Stimulated activated CD4-positive, alpha-beta T cell treated with anti-CD3 and anti-CD28 coated beads, Interleukin-2, amount 100 ng/mL, for 48 hours (primary cell): ENCODE measurements at places on chromosomes 3 and 15.
A peak's percentile ranks its signal among the peaks of the same experiment; 100 is the strongest.

GRCh38 chr3:4440951-4441350, 26.1 kb downstream of the SUMF1 start:
- DNase-seq = no peak

GRCh38 chr3:40872258-40872920, 326.9 kb upstream of the CTNNB1 start:
- DNase-seq = no peak

DNA sequence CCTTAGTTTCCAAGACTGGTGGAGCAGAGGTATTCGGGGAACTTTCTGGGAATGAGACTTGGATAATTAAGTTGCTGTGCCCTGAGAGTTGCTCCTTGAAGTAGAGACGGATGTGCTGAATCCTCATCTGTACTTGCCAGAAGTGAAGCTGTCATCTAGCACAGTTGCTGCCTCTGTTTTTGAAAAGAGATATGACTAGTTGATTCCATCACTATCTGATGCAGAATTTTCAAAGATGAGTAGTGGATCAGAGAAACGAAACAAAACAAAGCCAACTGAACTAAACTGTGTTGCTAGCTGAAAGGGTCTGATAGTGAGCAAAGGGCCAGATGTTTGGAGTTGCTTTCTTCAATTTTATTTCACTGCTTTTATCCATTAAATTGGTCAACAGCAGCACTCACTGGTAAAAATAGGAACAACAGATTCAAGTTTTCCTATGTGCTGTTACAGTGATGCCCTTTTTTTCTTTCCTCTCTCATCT, 52.7 kb downstream of the MITF start:
- no peak for DNase-seq

DNA sequence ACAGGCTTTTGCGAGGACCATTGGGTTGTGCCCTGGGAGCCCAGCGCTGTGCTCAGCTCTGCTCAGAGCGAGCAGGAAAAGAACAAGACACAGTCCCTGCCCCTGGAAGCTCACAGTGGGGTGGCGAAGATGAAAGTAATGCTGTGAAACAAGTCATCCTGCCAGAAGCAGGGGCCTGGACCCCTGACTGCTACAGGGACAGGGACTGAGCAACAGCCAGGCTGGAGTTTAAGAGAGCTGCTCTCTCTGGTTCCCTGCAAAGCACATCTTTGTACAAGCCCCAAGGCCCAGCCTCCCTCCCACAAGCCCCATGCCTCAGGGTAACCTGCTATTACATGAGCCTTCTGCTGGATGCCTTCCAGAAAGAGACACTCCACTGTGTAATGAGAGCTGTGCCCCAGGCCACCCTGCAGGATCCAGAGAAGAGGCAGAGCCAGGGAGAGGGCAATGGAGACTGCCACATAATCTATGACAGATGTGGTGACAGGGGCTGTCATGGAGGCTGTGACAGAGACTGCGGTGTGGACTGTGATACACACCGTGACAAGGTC, 7.1 kb upstream of the HCN4 start:
- no peak for DNase-seq

DNA sequence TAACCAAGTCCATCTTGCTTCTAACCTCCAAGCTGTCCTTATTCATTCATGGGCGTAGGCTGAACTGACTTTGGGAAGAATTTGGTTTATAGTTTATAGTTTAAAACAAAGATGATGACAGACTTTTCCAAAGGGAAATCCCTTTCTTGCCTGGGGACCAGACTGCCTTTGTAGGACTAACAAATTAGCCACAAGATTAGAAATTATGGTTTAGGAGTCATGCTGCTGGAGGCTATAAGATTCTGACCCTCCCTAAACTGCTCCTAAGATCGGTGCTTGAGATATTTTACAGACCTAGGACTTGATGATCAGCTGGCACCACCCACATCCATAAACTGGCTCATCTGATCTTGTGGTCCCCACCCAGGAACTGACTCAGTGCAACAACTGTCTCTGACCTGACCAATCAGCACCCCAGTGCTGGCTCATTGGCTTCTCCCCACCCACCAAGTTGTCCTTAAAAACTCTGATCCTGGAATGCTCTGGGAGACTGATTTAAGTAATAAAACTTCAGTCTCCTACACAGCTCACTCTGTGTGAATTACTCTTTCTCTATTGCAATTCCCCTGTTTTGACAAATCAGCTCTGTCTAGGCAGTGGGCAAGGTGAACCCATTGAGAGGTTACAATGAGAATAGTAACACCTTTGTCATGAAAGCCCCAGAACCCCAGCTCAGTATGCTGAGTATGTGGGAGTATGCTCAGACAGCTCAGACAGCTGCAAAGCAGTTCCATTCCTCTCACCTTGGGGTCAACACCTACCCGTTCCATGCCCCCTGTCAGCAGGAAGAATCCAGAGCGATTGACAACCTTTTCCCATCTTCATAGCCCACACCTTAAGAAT, 51.6 kb upstream of the C15orf39 start:
- DNase-seq = no peak

- no peak for DNase-seq
Observed at GRCh38 chr3:99698932-99699331, 60.5 kb downstream of the COL8A1 start.

DNA sequence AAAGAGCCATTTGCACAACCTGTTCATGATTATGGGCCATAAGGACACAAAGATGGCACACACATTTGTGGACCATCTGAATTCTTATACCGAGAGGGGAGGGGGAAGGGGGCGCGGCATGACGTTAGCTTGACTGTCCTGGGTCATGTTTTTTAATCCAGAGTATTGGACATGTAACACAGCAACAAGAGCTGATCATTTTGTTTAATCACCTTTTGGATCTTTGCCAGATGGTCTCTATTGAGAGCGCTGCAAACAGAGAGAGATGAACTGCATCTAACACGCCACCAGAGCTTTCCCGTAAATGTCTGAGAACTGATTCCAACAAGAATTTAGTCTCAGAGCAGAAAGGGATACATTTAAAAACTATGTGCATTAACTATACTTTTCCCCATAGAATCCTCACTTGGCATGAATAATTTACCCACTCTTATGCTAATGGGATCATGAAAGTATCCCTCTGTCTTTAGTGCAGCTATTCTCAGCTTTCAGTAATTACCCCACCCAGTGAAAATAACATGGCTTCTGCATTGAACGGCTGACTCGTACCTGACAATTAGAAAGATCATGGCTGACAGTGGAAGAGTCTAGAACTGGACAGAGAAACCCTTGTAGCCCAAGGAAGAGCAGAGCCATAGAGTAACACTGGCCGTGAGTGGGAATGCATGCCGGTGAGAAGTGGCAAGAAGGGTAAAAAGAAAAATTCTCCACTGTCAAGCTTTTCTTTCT, 22.6 kb downstream of the MEIS2 start:
- DNase-seq = no peak

GRCh38 chr15:89078851-89079810, 9.1 kb upstream of the ABHD2 start:
- no peak for DNase-seq

GRCh38 chr3:127666676-127667075, 6.1 kb upstream of the ABTB1 start:
- no peak for DNase-seq

GRCh38 chr3:162073422-162073975, 576.9 kb downstream of the OTOL1 start:
- DNase-seq = no peak

DNA sequence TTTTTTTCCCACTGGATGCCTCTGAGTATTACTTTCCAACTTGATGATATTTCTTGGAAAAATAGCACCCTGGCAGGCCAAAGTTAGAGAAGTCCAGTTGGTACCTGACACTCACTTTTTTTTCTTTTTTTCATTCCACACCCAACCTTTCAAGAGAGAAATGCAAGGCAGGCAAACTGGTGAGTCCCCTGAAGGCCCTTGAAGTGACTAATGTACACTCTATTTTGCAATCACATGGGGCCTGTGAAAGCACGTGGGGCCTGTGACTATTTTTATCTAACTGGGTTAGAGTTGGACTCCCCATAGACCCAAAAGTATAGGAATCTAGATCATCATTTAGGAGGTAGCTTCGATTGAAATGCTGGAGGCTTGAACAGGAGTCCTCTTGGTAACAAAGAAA, 316.7 kb downstream of the CHL1 start:
- no peak for DNase-seq

- no peak for DNase-seq
Observed at GRCh38 chr15:82128401-82129148, 82.8 kb upstream of the MEX3B start.

GRCh38 chr15:78004222-78004727, 73.2 kb downstream of the TBC1D2B start:
- no peak for DNase-seq

DNA sequence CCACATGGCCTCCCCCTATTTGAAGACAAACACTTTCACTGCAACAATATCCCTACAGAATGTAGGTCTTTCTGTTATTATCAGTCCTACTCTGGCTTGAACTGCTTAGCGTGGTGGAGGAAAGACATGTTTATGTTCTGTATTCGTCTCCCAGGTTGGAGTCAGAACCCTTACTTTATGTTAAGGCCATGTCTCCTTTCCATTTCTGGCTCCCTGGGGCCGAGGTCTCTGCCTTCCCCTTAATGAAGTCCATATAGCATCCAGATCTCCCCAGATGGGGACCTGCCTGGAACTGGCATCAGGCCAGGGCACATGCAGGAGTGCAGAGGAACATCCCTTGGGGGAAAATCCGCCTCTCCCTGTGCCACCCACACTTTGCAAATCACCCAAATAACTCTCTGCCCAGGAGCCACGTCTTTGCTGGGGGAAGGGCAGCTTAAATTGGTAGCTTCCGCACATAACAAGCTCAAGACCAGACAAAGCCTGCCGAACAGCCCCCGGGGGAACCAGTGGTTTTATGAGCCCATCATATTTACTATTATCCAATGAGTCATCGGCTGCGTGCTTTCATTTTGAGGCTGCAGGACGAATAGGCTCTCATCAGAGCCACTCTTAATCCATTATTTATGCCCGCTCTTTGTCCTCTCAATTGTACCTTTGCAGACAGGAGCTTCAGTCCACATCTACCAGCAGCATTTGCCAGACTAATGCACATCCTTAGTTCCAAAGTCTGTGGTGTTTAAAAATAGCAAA, 237.0 kb downstream of the UACA start:
- no peak for DNase-seq

DNA sequence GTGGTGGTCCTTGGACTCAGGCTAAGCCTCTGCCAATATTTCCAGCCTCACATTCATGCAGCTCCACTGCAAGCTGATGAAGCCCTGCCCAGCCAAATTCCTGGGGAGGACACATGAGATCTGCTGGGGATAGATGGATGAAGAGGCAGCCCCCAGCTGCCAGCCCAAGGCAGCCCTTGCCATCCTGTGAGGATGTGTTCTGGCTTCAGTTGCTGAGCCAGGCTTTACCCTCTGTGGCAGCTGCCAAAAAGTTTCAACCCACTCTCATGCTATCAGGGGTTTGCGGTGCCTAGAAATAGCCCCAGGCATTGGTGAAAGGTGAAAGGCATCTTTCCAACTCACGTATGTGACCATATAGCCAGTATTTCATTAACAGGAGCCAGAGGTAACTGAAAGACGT, 37.6 kb downstream of the C2CD4A start:
- DNase-seq = no peak

- peak; percentile 7 for DNase-seq
Observed at GRCh38 chr3:188092648-188093047, 61.3 kb upstream of the LPP start.
